ENCODE measurements at places on chromosomes 2 and 18.

DNA sequence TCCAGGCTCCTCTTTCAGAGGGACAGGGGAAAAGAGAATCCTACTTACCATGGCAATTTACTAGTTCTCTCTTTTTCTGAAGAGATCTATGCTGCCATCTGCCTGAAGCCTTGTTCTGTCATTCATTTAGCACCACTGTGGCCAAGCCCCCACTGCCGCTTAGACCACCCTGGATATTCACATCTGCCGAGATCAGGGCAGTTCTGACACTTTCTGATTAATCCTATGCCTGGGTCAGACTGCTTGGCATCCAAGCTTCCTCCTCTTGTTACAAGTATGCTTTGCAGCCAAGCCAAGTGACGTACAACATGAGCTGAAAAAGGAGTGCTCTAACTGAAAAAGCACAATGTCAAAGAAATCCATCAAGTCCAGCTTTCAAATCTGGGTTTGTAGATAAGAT is 332.6 kb downstream of the SUCLG1 start:
- DNase-seq: peak; percentile 50

DNA sequence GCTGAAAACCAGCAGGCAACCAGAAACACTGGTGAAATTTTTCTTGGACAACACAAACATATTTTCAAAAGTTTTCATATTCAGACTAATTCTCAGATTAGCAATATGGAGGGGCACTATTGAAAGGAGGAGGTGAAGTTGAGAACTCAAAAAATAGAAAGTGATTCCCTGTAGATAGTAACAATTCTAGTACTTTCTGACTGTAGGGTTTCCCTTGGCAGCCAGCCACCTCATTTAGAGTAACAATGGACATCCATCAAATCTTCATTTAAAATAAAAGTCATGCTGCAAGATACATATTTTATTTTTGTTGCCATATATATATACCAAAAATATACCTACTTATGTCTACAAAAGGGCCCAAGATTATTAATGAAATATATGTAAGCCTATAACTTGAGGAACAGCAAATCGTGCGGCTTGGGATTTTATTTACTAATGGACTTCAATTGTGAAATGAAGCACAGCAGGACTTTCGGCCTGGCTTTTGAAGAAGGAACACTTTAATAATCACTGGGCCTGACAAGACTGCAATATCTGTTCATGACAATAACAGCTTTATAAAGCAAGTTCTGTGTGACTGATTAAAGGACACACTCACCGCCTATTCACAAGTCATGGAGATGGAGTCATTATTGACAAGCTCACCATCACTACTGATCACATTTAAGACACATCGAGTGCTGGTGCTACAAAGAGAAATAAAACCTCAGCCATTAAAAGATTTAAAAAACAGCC is 6.8 kb upstream of the NR4A2 start:
- peak; percentile 14 for DNase-seq

GRCh38 chr2:30355306-30355705 is 91.7 kb upstream of the LCLAT1 start:
- no peak for DNase-seq

- no peak for DNase-seq
Measured at GRCh38 chr18:53489266-53489665, 735.2 kb downstream of the MBD2 start.

GRCh38 chr18:60172030-60172429 is 200.5 kb downstream of the MC4R start:
- peak; percentile 24 for DNase-seq

- DNase-seq: peak; percentile 27
Measured at GRCh38 chr2:237154884-237155851, 69.5 kb downstream of the COPS8 start.

- no peak for DNase-seq
Measured at GRCh38 chr2:96347395-96347794, 11.8 kb downstream of the NCAPH start.

- DNase-seq: no peak
Measured at GRCh38 chr2:237505188-237505939, 18.3 kb downstream of the MLPH start.

DNA sequence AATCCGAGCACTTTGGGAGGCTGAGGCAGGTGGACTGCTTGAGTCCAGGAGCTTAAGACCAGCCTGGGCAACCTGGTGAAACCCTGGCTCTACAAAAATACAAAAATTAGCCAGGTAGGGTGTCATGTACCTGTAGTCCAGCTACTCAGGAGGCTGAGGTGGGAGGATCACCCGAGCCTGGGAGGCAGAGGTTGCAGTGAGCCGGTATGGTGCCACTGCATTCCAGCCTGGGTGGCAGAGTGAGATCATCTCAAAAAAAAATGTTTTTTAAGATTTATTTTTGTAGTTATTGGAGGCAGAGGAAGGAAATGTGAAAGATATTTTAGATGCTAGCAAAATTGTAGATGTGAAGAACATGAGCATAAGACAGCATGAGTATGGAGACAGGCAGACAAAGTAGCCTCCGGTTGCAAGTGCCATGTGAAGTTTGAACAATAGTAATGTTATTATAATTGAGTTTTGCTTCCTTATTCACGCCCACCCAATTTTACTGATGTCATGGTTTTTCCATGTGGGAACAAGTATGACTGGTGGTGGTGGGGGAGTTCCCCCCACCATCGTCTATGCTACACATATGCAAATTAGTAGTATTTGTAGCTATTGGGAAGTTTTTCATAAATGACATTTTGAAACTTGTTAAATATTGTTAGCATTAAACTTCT is 18.0 kb downstream of the REL start:
- no peak for DNase-seq

GRCh38 chr2:20544153-20544747 is 97.4 kb downstream of the RHOB start:
- DNase-seq: no peak

GRCh38 chr2:42424033-42424432 is 63.0 kb upstream of the COX7A2L start:
- peak; percentile 82 for DNase-seq

GRCh38 chr18:23661735-23662308 is 889 bp downstream of the ANKRD29 start:
- DNase-seq: no peak

GRCh38 chr2:146997488-146997887 is 847.3 kb upstream of the ACVR2A start:
- no peak for DNase-seq

DNA sequence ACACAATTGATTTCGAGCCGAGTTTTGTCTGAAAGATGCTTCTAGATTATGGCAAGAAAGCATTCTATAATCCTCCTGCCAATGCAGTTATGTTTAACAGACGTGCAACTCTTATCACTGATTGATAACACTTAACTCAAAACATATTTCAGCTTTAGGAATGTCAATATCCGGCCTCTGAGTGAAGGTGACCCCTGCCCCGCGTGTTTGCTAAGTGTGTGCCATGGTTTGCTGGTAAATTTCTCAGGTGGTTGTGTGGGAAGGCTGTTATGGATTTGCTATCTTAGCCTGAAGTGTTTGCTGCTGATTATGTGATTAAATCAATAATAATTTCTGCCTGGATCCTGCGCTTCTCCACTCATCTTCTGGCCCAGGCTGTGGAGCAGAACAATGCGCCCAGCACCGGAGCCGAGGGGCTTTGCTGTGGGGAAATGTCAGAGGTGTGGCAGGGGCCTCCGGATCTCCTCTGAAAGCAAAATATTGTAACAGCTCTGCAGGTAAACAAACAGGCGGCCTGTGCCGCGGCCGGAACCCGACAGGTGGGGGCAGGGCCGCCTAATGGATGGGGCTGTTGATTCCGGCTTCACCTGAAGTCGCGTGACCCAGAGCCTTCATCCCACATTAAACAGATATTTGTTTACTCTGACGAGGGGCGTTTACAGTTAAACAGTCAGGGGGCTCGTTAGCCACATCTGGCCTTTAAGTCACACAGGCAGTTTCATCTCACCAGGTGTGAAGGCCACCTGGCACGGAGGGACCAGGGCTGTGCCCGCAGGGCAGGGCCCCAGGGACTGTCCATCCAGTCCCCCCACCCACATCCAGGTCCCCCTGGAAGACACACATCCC is 210.7 kb upstream of the SALL3 start:
- DNase-seq: no peak

- DNase-seq: no peak
Measured at GRCh38 chr2:223846515-223846914, 9.1 kb upstream of the AP1S3 start.

DNA sequence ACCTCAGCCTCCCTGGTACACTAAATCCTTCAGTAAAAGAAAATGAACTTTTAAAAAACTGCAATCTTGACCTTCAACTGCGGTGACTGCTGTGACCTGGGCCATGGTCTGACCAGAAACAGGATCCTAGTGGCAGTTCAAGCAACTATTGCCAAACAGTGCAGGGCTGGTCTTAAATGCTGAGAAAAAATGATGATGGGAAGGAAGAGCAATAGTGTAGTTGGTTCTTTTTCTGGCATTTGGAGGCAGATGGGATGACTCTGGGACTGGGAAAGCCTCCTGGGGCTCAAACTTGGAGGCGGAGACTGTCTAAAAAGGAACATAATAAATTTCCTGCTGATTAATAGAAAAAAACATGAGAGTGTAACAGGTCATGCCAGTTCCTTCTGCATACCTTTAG is 45.4 kb downstream of the CHN1 start:
- no peak for DNase-seq

DNA sequence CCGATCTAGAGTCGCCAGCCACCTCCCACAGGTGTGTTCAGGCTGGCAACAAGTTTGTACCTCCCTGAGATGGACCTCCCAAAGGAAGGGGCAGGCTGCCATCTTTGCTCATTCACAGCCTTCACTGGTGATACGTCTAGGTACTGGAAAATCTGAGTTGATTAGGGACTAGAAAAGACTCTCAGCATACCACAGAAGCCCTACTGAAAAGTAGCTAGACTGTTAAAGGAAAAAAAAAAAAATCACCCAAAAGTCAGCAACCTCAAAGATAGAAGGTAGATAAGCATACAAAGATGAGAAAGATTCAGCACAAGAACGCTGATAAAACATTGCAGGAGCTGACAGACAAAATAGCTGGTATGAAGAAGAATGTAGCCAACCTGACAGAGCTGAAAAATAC is 128.6 kb upstream of the WDR75 start:
- DNase-seq: no peak

DNA sequence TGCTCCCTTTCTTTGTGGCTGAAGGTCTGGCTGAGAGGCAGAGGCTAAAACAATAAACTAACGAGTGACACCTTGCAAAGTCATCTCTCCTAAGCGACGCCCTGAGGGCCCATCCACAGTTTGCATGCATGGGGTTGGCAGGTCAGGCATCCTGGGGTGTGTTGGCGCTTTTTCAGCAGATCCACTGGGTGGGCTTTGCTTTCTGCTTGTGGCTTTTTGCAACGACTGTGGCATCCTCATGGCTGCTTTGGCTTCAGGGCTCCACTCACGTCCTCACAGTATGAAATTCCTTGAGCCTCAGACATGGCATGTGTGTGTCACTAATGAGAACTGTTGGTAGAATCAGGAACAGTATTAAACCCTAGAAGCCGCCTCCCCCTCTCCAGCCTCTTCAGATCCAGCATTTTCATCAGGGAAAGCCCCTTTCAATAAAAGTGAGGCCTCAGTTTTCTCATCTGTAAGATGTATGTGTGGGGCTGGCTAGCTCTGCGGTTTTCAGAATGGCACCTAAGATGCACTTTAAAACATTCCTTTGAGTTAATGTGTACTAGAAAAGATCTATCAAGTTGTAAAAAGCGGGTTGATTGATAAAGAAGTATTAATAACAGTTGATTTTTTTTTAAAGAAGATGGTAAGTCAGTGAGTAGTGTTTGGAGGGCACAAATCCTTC is 72.5 kb downstream of the SH3BP4 start:
- no peak for DNase-seq

DNA sequence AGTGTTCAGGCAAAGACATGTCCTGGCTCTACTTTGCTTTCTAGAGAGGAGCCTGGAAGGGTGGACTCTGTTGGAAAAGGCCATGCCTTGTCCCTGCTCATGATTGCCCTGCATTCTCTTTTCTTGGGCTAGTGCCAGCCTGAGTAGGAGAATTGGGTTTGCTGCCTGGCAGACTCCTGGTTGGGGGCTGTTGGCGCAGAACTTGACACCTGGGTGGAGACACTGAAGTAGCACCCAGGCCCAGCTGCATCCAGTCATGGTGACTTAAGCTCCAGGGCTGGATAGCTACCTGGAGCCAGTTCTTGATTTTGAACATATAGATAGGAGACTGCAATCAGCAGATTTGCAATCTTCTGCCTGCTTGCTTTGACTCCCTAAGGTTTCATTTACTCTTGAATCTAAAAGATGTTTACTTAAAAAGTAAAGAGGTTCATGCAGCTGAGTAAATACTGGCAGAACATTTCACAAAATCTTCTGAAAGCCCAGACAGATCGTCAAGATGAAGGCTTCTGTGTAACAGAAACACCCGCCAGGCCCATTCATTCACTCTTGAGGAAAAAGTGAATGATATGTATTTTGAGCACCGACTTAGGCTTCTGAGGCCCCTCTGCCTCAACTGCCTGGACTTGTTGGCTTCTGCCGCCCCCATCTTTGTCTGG is 38.0 kb upstream of the YWHAQ start:
- peak; percentile 47 for DNase-seq

DNA sequence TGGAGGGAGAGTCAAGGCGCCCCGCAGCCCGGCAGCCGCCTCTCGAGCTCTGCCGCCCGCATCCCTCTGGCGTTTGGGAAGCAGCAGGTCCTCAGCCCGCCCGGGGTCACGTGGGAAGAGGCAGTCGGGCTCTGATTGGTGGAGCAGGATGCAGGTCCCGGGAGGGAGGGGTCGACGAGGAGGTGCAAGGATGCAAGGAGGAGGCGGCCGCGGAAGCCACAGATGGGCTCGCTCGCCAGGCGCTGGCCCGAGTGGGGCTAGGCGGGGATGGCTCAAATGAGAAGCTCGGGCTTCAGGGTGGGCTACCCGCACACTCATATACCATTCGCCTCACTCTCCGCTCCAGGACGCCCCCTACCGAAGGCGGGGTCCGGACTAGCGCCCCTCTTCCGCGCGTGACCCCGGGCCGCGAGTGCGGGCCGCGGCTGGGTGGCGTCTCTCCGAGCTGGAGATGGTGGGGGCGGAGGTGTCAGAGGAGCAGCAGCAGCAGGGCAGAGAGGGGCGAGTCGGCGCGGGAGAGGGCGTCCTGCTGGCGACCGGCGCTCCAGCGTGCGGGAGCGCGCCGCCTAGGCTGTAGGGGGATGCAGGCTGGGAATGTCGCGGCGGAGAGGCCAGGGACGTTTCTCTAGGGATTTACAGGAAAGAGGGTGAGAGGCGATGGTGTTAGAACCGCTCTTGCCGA is at the start of gene TMEFF2:
Gene TMEFF2, minus strand, starts transcription at position 68 of the 682 bp plus-strand sequence. CDS start 409 bp downstream, outside the sequence.
- DNase-seq: peak; percentile 67

DNA sequence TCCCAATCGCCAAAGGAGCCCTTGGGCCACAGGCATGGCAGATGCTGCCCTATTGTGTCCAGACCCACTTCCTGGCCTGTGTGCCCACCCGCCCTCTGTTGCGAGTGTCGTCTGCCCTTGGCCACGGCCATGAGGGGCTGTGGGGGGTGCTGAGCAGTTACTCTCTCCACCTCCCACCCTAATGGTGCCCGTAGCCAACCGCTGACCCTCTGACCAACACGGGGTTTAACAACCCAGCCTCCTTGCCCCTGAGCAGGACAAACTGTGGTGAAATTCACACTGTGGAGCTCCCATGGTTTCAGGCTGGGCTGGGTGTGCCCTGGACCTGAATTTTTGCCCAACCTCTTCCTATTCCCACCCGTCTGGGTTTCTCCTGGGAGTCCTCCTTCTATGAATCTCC is 145.7 kb upstream of the HDAC4 start:
- no peak for DNase-seq

Data from lung (tissue), 17 donors.